Activated T-helper 9 cell treated with anti-CD3 and anti-CD28 coated beads, Interleukin-2, amount 50 U/mL, for 16 hours (primary cell): ENCODE measurements at places on chromosomes 2 and 18.

- no peak for DNase-seq
Measured at GRCh38 chr2:209253544-209253943, 170.3 kb upstream of the MAP2 start.

DNA sequence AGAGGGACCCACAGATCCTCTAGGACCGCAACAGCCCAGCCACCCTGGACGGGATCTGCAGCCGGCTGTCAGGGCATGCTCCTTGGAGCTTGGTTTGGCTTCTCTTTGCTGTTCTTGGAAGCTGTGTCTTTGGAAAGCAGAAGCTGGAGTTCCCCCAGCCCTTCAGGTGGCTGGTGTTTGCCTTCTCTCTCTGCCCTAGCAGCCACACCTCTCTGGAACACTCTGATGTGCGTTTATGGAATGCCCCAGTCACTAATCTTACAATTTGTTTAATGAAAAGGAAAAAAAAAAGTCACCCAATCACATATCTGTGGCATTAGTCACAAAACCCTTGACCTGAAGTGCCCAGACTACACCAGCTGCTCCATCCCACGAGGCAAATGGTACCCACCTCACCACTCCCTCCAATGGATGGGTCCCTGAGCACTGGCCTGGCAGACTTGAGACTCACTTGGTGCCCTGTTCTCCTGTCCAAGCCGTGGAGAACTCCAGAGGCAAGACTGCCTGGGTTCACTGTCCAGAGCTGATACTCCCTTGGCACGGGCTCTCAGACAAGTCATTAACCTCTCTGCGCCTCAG, 70.2 kb upstream of the DAPL1 start:
- DNase-seq: no peak

DNA sequence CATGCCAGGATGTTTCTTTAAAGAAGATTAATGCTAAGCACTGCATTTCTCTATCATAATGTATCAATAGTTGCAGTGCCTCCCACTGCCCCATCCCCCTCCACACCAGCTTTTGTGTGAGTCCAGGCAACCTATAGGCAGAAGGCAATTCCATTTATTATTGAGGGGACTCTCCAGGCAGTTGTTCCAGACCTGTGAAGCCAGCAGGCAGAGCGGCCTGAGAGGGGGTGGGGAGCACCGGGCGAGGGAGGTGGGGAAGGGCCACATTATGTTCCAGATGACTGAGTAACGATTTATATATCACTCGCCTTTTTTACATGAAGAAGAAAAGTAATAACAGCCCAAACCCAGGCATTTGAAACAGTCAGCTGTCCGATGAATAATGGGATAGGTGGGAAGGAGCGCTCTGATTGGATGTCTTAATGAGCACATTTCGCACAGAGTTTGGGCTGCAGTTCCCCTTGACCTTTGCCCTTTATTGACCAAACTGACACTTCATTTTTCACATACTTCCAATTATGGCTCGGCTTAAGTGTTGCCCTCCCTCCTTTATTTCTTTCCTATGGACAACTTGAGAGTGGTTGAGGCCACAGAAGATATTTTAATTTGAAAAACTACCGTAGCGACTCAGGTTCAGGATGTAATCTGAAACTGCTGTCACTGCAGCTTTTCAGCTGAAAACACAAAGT, 34.4 kb downstream of the MEIS1 start:
- DNase-seq: no peak

DNA sequence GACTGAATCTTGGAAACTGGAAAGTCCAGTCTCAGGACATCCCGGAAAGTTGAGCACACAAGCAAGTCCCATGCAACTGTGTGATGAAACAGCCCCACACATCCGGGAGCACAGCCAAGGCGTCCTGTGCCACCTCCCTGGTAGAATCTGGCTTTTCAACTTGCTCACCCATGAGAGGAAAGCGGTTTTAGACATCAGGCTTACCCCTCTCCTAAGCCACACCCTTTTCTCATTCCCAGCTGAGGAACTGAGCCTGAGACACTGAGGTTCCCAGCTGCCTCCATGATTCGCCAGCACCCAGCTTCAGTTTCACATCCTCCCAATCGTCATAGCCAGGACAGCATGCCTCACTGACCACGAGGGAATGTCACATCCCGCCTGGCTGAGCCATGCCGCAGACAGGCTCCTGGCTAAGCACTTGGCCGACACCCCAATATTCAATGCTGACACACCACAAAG, 60.3 kb downstream of the STEAP3 start:
- no peak for DNase-seq

GRCh38 chr2:10355471-10356438, 53.1 kb downstream of the HPCAL1 start:
- DNase-seq: no peak

GRCh38 chr18:21443776-21444464, 156.6 kb downstream of the ESCO1 start:
- no peak for DNase-seq

DNA sequence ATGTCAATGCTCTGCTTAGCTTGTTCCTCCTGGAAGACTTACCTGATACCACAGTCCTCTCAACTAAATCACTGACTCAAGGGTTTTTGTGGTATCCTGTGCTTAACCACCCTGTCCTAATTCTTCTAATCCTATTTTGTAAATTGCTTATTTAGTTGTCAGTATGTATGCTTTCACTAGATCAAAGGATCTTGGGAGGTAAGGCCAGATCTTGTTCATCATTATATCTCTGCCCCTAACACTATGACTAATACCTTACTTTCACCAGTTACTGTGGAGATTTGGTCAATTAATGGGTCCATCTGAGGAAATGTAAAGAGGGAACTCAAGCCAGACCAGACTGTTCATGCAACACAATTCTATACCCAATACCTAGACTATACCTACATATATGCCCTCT, 203.2 kb downstream of the GULP1 start:
- no peak for DNase-seq
